Large intestine (tissue), 12 donors: ENCODE measurements at places on chromosomes 11 and 22. TPM values are rescaled to one million over a fixed set of nuclear protein-coding genes. Genes with fewer than 3 reads are reported as not detected.

DNA sequence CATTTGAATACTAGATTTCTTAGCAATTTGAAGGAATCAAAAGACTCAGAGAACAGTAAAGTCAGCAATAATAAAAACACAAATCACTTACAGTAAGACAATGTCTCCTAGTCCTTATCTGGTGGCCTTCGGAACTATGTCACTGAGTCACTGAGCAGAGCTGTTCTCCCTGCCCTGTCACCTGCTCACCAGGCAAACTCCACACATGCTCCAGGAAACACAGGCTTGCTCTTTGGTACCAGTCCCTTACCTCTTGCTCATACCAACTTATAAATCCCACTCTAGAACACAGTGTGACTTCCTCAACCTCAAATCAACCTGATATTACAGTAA, 81.1 kb upstream of the CHRM4 start:
- DNase-seq: peak; percentile 95

GRCh38 chr11:72685560-72686480, 11.6 kb upstream of the PDE2A start:
- no peak for DNase-seq

DNA sequence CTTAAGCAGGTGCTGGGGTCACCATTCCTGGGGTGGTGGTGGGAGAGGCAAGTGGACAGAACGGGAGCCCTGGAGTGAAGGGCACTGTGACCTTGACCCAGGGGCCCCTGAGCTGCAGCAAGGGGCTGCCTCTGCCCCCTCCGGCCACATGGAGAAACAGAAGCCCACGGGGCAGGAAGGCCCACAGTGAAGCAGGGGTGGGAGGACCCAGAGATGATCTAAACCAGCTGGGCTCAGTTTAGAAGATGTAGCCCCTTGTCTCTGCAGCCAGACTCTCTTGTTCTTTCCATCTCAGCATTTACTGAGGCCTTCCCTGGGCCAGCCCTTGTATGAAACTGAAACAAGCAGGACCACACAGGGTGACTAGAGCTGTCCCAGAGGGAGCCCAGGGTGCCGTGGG, 30.5 kb downstream of the WNT11 start:
- DNase-seq: no peak

GRCh38 chr11:109362059-109362458, 59.9 kb upstream of the C11orf87 start:
- DNase-seq: no peak

DNA sequence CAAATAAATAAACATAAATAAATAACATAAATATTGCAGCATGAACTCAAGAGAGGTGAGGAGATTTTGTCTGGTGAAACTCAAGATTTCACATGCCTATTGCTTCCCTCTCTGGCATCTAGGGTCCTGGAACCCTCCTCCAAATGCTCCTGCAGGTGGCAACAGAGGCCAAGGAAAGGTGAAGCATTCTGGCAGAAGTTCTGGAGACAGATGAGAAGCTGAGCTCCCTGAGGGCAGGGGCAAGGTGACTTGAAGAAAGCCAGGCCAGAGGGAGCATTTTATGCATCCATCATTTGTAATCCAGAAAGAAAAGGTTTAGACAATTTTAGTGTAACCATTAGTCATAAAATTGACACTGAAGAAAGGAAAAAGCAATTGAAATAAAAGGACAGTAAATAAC, 64.9 kb downstream of the ENDOD1 start:
- DNase-seq: peak; percentile 40

- no peak for DNase-seq
These were observed 49.5 kb downstream of the OR2AT4 start for GRCh38 chr11:75047191-75047590.

DNA sequence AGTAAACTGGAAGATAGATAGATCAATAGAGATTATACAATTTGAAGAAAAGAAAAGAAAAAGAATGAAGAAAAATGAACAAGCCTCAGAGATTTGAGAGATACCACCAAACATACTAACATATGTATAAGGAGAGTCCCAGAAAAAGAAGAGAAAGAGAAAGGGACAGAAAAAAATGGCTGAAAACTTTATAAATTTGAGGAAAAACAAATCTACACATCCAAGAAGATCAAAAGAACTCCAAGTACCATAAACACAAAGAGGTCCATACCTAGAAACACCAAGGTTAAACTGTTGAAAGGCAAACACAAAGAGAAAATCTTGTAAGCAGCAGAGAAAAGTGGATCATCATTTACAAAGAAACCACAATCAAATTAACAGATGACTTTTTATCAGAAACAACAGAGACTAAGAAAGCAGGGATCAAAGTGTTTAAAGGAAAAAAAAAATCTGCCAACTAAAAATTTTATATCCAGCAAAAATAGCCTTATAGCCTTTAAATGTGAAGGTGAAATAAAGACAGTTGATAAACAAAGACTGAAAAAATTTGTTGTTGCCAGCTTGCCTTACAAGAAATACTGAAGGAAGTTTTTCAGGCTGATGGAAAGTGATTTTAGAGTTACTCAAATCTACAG, 11.8 kb upstream of the AKIP1 start:
- no peak for DNase-seq

DNA sequence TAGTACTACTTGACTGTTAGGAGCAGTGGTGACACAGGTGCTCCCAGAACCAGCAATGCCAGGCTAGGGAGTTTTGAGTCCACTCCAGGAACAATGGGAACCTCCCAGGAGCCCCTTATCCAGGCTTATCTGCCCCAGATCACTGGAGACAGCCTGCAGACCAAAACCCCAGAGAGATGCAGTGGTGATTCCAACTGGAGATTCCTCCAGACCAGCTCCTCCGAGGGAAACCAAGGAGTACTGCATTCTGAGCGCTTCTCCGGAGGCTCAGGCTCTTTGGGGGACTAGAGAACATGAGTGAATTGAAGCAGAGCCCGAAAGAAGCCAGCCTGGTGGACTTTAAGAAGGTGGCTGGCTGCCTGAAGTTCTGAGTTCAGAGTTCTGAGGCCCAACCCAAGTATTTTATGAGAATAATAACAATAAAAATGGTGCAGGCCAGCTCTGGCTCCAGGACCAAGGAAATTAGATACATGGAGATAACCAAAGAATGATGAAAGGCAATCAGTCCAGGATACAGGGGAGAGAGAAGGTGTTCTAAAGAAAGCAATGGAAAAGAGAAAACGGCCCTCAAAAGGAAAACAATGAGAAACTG, 1.3 kb upstream of the TMEM25 start:
- peak; percentile 37 for DNase-seq

- DNase-seq: no peak
These were observed 129.1 kb downstream of the APOL5 start for GRCh38 chr22:35846804-35847203.

DNA sequence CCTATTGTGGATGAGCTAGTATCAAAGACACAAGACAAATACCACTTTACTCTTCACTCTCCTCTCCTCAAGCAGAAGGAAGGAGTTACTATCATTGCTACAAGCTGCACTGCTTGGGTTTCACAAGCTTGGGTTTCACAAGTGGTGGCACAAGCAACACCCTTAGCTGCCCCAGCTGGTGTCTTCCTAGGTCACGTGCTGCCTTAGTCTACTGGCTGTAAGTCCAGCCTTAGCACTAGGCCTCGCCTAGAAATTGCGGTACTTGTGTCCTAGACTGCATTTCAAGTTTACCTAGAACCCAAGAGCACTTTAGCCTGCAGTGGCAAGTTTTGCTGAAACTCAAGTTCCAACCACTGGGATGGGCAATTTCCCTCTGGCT, 86.6 kb downstream of the EHF start:
- DNase-seq: no peak

DNA sequence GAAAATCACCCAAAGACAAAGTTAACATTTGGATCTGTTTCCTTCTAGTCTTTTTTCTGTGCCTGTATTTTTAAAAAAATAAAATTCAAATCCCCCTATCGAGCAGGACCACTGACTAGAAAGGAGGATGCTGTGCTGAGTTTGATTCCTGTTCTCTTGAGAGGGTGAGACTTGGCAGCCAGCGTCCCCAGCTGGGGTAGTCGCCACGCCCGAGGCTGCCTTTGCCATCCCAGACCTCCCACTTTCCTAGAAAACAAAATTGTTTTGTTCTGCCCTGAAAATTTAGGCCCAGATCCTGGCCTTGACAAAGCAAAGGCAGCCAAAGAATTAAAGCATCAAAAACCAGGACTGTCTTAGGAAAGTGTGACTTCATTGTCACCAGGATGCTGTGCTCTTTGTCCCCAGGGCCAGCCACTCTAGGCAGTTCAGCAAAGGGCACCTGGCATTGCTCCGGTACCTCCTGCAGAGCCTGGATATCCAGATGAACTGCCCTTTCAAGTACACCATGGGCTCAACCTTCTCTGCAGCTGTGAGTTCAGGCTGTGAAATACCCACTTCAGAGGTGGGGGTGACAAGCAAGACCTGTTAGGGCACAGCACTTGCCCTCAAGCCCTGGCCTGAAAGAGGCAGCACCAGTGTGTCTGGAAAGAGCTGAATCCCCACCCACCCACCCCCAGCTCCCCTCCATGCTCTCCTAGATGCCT, 44.6 kb downstream of the KCNQ1OT1 start:
- no peak for DNase-seq

DNA sequence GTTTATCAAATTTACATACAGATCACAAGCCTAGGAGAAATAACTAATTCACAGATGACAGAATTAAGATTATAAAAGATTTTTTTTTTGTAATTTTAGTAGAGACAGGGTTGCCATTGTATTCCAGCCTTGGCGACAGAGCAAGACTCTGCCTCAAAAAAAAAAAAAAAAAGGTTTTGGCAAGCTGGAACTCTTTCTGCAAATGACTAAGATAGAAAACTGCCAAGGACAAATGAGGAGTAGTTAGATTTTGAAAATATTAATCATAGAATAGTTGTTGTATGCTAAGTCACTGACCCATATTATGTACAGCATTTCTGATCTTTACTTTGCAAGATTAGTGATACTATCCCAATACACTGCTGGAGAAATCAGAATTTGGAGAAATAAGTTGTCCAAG, 99.2 kb downstream of the C11orf65 start:
- DNase-seq: no peak

DNA sequence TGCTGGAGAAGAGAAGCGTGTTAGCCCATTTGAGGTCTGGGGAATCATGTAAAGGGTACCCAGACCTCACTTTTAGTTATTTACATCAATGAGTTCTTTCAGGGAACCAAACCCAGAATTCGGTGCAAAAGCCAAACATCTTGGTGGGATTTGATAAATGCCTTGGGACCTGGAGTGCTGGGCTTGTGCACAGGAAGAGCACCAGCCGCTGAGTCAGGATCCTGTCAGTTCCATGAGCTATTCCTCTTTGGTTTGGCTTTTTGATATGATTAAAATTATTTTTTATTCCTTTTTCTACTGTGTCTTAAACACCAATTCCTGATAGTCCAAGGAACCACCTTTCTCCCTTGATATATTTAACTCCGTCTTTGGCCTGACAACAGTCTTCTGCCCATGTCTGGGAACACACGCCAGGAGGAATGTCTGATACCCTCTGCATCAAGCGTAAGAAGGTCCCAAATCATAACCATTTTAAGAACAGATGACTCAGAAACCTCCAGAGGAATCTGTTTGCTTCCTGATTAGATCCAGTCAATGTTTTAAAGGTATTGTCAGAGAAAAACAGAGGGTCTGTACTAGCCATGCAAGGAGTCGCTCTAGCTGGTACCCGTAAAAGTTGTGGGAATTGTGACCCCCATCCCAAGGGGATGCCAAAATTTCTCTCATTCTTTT, 65.2 kb downstream of the ALX4 start:
- no peak for DNase-seq

GRCh38 chr22:32558681-32559355, 84.2 kb downstream of the FBXO7 start:
- DNase-seq: no peak

DNA sequence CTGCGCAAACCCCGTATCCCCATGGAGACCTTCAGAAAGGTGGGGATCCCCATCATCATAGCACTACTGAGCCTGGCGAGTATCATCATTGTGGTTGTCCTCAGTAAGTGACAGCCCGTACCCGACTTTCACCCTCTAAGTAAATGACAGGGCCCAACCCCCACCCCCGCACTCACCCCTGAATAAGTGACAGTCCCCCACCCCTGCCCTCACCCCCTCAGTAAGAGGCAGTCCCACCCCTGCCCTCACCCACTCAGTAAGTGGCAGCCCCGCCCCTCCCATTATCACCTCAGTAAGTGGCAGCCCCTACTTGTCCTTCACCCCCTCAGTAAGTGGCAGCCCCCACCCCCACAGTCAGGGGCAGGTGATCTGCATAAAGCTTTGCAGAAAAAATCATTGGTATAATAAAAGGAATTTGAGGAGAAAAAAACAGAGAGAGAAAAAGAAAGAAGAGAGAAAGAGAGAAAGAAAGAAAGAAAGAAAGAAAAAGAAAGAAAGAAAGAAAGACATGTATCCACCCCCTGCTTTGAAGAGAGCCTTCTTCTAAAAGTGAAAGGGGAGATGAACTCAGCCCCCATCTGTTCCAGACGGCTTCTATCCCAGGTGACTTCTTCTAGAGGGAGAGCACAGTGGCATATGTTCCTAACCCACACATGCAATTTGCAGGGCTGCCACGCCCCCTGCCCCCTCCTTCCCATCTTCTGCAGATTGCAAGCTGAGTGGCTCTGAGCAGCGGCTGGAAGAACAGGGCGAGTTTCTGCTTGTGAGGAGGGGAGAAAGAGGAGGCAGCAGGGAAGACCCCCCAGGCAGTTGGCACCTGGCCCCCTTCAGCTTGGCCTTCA, 12.5 kb upstream of the SMIM35 start:
- DNase-seq: no peak

The OR4C13 gene
- polyA plus RNA-seq: not detected

The CCDC15 gene
- polyA plus RNA-seq: 2.5 TPM

The ALDH3B1 gene
- 21.1 TPM for polyA plus RNA-seq

The KRTAP5-7 gene
- polyA plus RNA-seq: 0.16 TPM

The MAJIN gene
- 0.09 TPM for polyA plus RNA-seq
